Tongue (tissue), 3 donors: ENCODE measurements at places on chromosomes 5 and 9.

DNA sequence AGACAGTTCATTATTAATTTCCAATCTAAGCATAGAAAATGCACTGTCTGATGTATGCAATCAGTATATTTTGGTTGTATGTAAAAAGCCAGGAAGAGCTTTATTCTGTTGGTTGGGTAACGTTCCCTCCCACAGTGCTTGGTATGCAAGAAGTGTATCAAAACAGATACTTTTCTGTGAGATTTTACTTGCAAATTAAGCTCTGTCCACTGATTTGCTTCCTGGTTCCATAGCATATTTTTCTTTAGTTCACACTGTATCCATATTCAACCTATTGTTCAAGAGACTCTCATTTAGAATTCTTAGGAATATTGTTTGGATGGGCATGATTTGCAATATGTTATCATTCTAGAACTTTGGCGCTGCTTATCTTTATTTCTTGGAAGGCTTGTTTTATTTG is 47.4 kb downstream of the RNF180 start:
- no peak for DNase-seq

DNA sequence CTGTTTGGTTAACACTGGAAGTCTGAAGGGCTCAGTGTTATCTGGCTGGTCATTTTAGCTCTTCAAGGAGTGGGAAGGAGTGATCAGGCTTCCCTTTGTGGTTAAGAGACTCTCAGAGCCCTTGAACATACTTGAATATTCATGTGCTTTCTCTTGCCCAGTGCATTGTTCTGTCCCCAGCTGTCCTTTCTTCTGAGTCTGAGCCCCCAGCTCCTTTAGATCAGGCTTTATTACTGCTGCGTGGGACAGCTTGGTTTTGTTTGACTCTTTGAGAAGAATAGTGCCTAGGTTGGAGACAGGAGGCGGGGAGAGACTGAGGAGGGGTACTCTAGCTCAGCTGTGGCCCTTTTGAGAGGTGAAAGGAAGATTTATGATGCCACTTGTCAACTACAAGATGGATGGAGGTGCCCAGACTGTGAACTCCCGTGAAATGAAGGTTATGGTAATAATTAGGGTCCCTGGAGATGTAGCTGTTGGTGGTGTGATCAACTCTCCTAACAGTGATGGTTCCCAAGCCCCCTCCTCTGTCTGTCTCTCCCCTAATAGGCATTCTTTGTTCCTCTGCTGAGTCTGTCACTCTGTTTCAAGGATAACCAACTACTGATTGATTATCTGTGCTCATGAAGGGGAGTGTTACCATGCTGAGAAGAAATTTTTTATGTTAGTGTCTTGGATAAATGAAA is 83.1 kb upstream of the GLRA1 start:
- DNase-seq, result no peak

- DNase-seq, result no peak
Observed at GRCh38 chr5:126972062-126972895, 58.1 kb downstream of the MARCHF3 start.

DNA sequence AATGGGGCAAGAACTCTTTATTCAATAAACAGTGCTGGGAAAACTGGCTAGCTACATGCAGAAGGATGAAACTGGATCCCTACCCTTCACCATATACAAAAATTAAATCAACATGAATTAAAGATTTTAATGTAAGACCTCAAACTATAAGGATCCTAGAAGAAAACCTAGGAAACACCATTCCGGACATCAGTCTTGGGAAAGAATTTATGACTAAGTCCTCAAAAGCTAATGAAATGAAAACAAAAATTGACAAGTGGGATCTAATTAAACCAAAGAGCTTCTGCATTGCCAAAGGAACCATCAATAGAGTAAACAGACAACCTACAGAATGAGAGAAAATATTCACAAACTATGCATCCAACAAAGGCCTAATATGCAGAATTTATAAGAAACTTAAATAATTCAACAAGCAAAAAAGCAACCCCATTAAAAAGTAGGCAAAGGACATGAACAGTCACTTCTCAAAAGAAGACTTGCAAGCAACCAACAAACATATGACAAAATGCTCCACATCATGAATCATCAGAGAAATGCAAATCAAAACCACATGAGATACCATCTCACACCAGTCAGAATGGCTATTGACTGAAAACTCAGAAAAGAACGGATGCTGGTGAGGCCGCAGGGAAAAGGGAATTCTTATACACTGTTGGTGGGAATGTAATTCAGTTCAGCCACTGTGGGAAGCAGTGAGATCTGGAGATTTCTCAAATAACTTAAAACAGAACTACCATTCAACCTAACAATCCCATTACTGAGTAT is 104.3 kb upstream of the MAP3K1 start:
- DNase-seq, result no peak

DNA sequence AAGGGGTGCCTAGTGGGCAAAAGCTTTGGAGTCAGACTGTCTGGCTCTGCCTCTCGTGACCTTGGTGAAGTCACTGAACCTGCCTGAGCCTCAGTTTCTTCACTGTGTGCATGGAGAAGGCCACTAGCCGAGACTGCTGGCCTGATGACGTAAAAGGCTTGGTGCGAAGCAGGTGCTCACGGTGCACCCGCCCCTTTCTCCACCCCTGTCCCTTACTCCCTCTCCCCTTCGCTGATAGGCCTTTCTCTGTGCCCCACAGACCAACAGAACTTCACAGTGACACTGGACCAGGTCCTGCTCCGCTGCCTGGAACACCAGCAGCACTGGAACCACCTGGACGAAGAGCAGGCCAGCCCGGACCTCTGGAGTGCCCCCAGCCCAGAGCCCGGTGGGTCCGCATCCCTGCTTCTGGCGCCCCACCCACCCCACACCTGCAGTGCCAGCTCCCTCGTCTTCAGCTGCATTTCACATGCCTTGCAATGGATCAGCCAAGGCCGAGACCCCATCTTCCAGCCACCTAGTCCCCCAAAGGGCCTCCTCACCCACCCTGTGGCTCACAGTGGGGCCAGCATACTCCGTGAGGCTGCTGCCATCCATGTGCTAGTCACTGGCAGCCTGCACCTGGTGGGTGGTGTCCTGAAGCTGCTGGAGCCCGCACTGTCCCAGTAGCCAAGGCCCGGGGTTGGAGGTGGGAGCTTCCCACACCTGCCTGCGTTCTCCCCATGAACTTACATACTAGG is 10.4 kb downstream of the FPGS start:
- no peak for DNase-seq

DNA sequence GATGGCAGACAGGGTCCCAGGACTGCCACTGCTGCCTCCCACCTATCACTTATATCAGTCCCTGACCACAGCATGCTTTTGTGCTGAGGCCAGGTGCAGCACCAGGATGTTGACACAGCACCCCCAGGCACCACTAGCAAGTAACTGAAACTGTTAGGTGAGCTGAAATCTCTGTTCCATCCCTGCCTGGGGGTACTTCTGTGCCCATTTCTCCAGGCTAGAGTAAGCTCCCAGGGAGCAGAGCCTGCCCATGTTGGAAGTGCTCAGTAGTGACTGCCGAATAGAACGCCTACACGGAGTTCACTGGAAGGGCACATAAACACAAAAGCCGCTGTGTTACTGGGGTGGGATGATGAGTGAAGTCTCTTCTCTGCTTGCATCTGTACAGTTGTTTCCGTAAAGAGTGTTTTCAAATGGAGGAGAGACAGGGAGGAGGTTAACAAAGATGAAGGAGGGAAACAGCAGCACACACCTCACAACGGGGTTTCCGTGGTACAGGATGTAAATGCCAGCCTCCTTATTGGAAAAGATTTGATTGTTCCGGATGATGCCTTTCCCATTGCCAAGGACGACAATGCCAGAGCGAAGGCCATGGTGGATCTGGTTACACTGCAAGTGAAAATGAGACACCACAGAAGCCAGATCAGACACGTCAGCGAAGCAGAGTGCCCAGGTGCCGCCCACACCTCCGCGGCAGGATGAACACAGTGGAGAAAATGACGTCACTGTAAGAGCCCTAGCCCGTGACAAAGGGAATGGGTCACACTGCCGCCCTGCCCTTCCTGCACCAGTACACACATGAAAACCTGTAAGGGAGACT is 43.1 kb downstream of the POLR1E start:
- DNase-seq, result no peak

GRCh38 chr5:169089343-169089742 is 211.6 kb downstream of the SLIT3 start:
- DNase-seq, result no peak

- DNase-seq, result no peak
Observed at GRCh38 chr9:71506821-71507220, 261.5 kb downstream of the CEMIP2 start.

DNA sequence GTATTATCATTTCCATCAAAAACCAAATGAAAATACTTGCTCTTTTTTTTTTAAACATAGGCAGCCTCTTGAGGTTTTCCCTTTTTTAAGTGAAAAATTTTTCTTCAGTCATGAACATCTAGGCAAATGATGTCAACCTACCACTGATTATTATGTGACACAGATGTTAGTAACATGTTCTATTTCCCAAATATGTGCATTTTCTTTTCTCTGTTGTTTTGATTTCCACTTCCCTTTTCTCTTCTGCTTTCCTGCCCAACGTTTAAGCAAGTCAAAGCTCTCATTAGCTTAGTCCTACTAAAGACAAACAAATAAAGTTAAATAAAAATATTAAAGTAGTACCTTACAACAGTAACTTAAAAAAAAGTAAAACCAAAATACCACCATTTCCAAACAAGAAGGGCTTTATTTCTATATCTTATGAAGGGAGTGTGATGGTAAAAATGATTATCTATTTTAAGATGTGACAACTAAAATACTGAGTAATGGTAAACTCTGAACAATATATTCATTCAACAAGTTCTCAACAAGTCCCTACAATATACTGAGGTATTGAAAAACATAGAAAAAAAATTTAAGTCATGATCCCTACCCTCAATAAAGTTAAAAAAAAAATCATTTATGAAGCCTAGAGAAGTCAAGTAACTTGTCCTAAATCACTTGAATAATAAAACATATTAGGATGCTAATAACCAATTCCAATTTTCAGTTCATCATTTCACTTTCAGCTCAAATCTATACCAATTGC is 9.4 kb downstream of the SLC38A9 start:
- DNase-seq, result no peak

DNA sequence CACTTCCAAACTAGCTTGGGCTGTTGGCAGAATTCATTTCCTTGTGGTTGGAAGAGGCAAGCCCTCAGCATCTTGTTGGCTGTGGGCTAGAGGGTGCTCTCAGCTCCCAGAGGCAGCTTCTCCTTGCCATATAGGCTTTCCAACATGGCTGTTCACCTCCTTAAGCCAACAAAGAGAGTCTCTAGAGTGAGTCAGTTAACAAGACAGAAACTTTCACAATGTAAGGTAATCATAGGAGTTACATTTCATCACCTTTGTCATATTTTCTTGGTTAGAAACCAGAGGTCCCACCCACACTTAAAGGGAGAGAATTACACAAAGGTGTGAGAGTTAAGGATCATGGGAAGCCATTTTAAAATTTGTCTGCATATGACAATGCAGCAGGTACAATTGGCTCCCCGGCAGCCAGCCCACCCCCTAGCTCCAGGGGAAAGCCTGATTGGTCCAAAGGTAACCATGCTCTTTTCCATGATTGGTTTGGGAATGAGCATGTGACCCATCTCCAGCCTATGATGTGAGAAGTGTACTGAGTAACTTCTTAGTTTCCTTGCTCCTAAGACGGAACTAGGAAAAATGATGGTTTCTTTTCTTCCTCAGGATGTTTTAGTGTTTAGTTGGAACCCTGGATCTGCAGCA is 109.8 kb upstream of the MSX2 start:
- no peak for DNase-seq

DNA sequence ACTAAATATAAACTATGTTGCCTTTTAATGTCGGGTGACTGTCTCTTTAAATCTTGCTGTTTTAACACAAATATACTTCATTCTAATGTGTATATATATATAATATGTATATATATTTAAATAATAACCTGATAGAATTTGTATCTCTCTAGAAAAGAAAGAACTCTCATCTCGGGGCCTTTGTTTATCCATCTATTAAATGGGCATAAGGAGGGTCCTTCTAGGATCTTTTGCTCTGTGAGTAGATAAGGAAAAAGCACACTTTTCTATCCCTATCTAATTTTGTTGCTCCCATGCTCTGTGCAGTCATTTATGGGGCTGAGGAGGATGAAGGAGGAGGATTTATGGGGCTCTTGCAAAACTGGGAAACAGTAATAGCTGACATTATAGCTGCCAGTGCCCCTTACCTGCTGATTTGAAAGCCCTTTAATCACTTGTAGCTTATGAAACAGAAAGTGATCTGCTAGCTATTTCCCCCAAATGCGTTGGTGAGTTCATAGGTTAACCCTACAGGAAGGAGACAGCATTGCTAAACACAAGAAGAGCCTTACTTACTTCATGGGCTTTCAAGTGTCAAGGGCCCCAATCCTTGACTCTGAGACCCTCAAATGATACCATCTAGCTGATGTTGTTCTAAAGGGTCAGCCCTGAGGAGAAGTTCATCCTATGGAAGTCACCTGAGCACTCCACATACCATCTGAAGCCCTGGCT is 5.8 kb upstream of the PPARGC1B start:
- no peak for DNase-seq

GRCh38 chr9:135567311-135567710 is 5.8 kb downstream of the PAEP start:
- no peak for DNase-seq

DNA sequence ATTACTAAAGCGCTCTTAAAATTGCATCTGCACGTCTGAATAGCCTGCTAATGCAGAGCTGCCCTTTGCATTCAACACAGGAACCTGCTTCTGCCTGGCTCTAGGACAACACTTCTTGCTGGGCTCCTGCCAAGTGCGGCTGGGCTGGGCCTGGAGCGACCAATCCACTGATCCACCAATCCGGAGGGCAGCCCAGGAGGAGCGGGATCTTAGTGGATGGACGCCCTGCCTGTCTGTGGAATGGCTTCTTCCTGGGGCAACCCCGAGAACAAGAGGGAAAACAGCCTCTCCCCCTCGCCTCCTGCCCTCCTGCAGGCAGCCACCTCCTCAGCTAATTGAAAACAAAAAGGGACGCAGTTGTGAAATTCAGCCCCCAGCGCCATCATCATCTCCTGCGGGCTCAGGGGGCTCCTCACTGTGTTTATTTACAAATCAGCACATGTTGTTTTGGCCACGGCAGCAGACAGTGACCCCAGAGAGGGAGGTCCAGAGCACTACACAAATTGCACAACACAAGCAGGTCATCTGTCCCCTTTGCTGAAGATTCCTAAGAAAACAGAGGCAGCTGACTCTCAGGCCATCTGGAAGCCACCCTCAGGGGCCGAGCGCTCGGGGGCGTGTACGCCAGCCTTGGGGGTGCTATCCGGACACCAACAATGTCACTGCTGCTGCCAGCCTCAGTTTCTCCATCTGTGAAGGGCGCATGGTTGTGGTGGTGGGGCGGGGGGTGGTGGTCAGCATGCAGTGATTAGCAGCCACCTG is 57.3 kb downstream of the GADD45G start:
- DNase-seq, result peak; percentile 99

- no peak for DNase-seq
Observed at GRCh38 chr5:135980620-135981019, 25.8 kb upstream of the LECT2 start.

DNA sequence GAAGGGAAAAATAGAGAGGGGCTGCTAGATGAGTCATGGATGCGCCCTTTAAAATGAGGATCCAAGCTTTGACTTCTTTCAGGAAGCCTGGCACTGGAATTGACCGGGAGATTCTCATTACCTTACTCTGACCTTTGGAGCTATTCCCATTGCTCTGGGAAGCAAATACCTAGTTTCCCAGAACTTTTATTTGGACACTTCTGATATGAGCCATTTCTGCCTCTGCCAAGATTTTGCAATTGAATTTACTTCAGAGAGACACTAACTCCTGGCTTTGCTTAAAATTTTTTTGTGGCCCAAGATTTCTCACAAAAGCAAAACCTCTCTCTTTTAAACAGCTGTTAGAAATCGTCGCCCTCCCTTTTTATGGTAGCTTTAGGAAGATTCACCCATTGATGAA is 15.7 kb upstream of the AGXT2 start:
- peak; percentile 10 for DNase-seq
